Type B pancreatic cell (in vitro differentiated cells): ENCODE measurements at places on chromosomes 7 and 10.

- no peak for DNase-seq
These were observed 12.8 kb downstream of the MEIG1 start for GRCh38 chr10:14971867-14972448.

GRCh38 chr7:103573479-103574058 lies 127.6 kb upstream of the SLC26A5 start:
- no peak for DNase-seq

GRCh38 chr10:75726522-75727483 lies 295.4 kb downstream of the LRMDA start:
- DNase-seq = no peak

DNA sequence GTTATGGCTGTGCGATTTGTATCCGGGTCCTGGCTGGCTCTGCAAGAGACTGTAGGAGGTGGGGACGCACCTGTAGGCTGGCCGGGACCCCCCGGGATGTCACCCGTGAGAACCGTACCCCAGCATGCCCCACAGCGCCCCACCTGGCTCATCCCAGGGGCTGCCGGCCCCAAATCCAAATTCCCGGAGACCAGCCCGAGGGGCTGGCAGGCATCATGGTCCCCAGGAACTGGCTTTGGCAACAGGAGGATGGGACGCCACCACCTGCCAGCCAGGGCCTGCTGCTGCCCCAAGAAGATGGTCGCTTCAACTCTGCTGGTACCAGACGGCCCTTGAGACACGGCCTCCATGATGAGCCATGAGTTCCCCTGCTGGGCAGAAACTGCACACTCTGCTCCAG lies 239.4 kb downstream of the ELFN1 start:
- no peak for DNase-seq

- DNase-seq = peak; percentile 66
These were observed 60.7 kb downstream of the TMEM209 start for GRCh38 chr7:130144312-130145171.

GRCh38 chr7:50657912-50658311 lies 92.7 kb upstream of the DDC start:
- no peak for DNase-seq

DNA sequence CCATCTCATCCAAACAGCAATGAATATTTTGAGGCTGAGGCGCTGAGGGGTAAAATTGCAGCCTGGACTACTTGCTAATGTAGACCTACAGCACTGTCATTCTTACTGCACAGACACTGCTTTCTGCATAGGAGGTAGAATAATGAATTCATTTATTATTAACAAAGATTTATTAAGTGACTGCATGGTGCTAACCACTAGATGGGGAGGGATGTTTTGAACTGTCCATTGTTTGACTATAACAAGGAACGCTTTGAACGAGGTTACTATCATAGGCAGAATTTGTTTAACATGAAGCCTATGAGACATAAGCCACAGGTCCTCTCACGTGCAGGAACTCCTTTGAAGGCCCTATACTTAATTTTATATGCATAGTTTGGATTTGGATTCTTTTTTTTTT lies 143.8 kb downstream of the CFTR start:
- no peak for DNase-seq

DNA sequence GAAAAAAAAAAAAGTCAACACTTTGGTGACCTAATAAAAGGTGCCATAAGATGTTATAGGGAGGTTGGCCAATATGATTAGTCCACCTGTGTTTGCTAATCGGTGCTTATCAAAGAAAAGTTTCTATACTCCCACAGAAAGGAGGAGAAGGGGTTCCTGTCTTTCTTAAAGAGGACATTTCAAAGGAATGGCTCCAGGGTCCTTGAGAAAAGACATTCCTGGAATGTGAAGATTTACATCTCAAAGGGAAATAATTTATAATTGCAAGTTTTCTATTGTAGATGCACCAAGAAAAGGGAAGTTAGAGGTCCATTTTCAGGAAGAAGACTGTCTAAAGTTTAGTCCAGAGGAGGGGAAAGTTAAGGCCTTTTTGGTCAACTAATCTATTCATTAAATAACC lies 715.3 kb downstream of the NXPH1 start:
- DNase-seq = no peak

DNA sequence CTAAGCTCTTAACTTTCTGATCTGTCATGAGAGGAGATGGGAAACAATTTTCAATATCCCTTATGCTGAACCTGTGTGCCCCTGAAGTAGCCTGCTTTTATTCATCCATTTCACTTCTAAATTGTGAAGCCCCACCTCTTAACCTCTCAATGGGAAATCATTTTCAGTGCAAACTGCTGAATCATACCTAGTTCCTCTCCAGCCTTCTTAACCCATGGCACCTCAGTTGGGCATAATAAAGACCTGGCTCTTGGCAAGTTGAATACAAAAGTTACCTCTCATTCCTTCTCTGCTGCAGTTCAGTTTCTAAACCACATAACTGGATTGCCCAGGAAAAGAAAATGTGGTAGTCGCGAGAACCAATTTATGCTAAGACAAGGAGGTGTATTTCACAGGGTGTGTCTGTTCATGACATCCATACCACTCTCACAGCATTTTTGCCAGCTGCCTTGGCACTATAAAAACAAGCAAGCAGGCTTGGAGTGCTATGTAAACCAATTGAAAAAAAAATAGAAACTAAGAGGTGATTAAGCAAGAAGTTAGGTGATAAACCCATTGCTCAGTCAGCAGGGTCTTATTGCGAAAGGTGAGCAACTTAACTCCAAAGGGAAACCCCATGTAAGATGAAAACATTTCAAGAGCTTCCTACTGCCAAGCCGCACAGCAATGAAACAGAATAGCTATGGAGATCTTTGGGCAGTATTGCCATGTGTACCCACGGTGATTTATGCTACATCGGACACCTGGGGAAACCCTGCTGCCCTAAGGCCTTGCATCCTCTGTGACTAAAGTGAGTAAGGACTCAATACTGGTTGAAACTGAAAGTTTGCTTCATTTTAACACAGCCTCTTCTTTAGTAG lies 57.0 kb upstream of the DKK1 start:
- no peak for DNase-seq

DNA sequence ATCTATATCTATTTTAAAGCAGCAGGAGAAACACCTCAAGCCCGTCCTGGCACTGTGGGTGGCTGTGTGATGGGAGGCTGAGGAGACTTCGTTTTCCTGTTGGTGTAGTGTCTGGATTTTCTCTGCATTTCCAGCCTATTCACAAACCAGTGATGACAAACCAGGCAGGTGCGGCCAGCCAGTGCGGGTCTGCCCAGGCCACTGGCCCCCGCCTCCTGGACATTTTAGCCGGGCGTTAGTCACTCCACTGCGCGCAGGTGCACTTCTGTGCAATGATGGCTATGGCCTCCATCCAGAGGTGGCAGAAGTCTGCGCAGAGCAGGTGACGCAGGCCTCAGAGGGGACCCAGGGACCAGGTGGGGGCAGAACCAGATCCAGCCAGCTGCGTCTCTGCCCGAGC lies 64.9 kb upstream of the PITRM1 start:
- no peak for DNase-seq

DNA sequence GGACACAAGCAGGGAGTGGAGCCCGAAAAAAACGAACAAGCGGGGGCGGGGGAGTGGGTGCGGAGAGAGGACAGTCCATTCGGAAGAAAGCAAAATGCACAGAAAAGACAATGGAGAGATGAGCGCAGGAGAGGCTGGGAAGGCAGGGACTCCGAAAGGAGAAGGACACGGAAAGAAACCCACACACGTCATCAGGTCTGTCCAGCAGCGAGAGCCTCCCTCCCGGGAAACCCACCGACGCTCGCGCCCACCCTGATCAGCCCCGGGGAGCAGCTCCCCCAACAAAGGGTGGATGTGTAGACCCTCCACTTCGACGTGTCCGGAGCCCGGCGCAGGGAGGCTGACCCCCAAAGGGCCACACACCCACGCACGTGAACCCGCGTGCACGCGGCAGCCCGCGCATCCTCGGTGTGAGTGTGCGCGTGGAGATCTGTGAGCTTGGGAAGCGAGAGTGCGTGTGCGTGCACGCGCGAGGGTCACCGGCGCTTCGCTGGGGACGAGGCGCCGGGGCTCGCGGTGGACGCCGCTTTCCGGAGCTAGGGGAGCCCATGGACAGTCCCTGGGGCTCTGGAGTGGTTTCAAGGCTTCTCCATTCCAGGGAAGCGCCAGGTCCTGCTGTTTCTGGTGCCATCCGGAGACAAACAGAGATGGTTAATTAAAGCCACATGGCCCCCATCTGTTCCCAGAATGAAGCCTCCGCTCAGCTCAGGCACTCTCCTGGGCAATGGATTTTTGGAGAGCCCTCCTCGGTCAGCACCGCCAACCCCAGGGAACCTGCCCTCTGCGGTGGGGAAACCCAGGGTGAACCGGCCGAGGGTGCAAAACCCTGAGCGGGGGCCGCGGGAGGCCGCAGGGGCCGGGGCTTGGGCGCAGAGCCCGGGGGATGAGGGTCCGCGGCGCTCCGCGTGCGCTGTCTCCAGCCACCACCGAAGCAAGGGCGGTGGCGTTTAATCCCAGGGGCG lies 916 bp downstream of the LAMB1 start:
- peak; percentile 72 for DNase-seq

- DNase-seq = no peak
These were observed 13.0 kb downstream of the EN2 start for GRCh38 chr7:155470686-155471638.

DNA sequence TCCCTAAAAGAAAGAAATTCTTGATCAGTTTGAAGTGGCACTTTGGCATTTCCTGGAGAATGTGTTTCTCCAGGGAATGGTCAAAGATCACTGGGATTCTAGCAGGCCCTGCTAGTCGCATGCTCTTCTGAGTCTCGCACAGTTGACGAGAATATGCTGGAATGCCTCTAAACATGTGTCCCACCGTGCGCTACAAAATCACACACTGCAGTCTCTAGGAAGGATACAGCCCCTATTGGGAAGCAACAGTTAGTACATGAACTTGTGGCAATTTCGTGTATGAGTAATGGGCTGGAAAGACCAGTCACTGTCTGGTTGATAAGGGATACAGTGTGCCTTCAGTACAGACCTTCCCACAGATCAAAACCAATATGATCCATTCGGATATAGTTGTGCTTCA lies 257.9 kb downstream of the PRPF18 start:
- DNase-seq = no peak

- peak; percentile 74 for DNase-seq
These were observed at the start of gene SORCS1 for GRCh38 chr10:107163881-107164861. Gene SORCS1 (minus strand): TSS chr10:107164706.

DNA sequence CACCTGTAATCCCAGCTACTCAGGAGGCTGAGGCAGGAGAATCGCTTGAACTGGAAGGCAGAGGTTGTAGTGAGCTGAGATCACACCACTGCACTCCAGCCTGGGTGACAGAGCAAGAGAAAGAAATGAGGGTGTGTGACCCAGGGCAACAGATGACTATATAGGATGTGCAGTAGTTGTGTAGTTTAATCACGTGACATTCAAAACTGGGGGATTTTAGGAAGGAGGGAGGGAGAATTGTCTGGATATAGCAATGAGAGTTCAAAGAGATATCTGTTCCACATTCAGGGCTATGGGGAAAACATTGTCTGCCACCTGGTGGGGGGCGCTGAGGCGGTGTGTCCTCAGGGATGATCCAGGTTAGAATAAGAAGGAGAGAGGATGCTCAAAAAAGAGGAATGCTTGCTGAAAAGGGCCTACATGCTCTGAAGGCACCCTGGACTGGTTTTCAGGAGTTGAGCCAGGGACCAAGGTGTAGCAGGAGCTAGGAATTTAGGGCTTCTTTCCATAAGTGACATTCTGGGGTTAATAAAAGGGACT lies 7.8 kb upstream of the ZYX start:
- DNase-seq = no peak

DNA sequence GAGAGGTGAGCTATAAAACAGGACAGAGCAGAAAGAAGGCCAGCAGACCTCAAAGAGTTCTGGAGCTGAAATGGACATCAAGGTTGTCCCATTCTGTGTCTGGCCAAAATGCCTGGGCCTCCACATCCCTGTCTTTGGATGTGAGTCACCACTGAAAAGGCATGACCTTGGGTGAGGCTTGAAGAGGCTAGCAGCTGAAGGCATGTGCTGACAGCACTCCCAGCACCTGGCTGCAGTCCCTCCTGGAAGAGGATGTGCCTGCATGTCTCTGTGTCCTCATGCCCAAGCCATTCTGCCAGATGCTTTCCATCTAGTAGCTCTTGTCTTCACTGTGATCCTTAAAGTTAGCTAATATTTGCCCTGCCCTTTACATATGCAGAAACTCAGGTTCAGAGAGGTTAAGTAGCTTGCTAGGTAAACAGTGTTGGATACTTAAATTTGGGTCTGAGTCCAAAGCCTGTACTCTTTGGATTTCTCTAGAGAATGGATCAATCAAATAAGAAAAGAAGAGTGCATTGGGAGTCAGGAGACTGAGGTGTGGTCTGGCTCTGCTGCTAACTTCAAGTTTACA lies 35.8 kb downstream of the HECW1 start:
- DNase-seq = no peak

GRCh38 chr7:32583791-32584190 lies 88.5 kb downstream of the AVL9 start:
- no peak for DNase-seq

GRCh38 chr10:126686268-126686667 lies 15.8 kb upstream of the C10orf90 start:
- DNase-seq = no peak

DNA sequence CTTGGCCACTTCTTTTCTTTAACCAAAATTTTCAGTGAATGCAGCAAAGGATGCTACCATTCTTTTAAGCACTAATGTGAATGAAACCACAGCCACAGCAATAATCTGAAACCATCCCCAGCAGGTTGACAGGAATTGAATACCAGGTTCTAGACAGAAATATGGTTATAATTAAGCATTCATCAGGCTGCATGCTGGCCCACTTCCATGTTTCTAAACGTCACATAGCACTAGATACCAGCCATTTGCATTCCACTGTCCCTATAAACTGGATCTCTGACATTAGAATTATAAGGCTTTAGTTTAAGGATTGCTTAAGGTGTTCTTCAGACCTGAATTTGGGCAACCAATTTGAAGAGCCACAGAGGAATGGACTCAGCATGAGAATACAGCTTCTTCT lies 340.8 kb upstream of the KLF6 start:
- no peak for DNase-seq

DNA sequence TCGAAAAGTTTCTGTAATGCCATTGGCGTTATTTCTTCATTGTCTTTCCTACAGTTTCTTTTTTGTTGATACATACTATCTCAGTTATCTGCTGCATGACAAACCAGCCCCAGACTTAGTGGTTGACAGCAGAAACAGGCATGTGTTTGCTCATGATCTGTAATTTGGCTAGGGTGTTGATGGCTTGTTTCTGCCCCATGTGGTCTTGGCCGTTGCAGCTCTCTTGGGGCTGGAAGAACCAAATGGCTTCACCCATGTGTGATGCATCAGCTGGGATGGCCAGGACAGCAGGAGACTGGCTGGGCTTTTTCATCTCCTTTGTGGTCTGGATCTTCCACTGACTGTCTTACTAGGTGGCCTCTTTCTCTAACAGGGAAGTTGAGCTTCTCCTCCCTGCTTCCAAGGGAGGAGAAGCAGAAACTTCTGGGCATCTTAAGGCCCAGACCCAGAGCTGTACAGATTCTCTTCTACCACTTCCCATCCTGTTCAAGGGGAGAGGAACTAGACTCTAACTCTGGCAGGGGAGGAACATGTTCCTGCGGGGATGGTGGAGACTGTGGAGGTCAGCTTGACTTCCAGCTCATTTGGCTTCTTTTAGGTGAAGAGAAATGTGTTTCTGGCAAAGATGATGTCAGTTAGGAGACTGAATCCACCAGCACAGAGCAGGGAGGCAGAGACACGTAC lies 89.3 kb downstream of the FANK1 start:
- no peak for DNase-seq
